SJCRH30 (cell line): ENCODE measurements at places on chromosomes 11 and 22. TPM values are rescaled to one million over a fixed set of nuclear protein-coding genes. Genes with fewer than 3 reads are reported as not detected.

- DNase-seq = no peak
Measured at GRCh38 chr11:116030697-116031331, 526.6 kb upstream of the CADM1 start.

GRCh38 chr11:32002311-32002710, 88.6 kb upstream of the RCN1 start:
- no peak for DNase-seq

- no peak for DNase-seq
Measured at GRCh38 chr11:91857179-91857578, 367.4 kb upstream of the FAT3 start.

- DNase-seq = no peak
Measured at GRCh38 chr22:35274154-35274871, 17.0 kb downstream of the HMGXB4 start.

GRCh38 chr11:36056160-36056751, 112.4 kb downstream of the LDLRAD3 start:
- peak; percentile 74 for DNase-seq

RIN1 gene
- 1.2 and 1.6 TPM in 2 replicates for total RNA-seq

- DNase-seq = peak; percentile 97
Measured at GRCh38 chr22:46007848-46008261, 30.9 kb upstream of the WNT7B start.

DNA sequence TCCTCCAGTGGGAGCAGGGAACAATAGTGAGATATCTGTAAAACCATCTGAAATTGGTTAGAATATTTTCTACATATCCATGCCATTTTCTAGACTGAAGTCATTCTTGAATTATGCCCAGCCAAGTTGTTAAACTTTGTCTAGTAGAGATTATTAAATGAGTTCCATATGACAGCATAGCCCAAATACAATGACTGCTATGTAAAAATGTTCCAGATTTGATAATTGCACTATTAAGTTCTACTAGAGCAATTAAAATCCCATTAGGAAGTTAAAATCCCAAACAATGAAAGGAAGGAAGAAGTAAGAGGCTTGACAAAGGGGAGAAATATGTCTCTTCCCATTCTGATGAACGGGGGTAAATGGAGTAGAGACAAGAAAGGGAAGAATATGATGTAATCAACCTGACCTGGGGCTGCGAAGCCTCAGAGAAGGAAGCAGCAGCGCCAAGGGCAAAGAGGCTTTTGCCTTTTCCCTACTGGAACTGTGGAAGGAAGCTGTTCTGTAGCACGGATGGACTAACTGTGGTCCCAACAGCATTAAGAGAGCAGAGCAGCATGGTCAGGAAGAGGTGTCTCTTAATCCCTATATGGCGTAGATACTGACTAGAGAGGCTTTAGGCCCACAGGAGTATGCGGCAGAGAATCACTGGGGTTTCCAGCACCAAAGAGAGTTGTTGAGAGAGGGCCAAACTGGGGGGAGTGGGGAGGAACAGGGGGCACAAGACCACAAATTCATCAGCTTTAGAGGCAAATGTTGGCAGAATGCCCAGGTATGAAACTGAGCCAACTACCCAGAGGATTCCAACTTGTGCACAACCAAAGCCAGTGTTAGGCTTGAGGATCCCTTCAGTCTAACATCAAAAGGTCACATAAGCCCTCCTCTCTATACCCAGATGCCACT, 26.7 kb downstream of the RRP8 start:
- DNase-seq = peak; percentile 76

DNA sequence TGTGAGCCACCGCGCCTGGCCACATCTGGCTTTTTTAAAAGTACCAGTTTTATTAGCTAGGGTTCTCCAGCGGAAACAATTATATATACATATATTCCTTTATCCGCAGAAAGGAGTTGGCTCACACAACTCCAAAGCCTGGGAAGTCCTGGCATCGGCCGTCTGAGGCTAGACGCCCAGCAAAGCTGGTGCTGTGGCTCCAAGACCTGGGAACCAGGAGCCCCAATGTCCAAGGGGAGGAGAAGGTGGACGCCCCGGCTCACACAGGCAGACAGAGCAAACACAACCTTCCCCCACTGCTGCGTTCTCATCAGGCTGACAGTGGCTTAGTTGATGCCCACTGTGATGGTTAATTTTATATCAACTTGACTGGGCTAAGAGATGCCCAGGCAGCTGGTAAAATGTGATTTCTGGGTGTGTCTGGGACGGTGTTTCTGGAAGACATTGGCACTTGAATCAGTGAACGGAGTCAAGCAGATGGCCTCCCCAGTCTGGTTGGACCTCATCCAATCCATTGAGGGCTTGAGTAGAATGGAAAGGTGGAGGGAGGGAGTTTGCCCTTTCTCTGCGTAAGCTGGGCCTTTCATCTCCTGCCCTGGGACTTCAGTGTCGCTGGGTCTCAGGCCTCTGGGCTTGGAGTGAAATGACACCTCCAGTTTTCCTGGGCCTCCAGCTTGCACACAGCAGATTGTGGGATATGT, 904.4 kb downstream of the BRD1 start:
- no peak for DNase-seq

- no peak for DNase-seq
Measured at GRCh38 chr11:78787696-78788095, 213.0 kb upstream of the NARS2 start.

- no peak for DNase-seq
Measured at GRCh38 chr11:2466069-2466801, 21.4 kb downstream of the KCNQ1 start.

GRCh38 chr11:118136801-118137200, 15.8 kb downstream of the SCN4B start:
- DNase-seq = no peak

DNA sequence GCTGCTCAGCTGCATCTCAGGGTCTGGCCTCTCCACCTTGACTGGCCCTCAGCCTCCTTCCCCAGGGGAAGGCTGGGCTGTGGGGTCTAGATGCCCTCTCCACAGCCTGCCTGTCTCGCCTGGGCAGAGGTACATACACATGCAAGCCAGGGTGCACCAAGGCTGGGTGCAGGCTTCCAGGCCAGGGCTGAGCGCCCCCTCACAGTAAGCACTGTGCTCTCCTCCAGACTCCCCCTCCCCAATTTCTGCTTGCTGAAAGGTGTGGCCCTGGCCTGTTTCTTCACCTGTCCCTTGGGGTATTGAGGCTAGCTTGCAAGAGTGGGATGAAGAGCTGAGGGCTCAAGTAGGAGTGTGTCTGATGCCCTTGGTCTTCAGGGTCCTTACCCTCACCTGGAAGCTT, 22.5 kb downstream of the RELT start:
- DNase-seq = no peak

DNA sequence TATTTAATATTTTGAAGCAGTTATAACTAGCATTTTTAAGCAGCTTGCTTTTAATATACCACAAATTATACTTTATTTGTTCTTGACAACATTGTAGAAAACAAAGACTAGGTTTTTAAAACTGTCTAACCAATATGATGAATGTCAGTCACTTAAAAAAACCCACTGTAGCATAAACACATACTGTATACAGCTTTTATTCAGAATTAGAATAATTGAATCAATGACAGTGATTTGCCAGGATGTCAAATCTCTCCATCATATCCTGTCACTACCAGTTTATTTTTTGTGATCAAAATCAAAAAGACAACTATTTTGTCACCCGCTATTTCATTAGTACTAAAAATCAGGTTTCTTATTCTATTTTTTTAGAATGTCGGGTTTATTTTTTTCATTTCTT, 26.5 kb downstream of the PAX6 start:
- no peak for DNase-seq

- peak; percentile 86 for DNase-seq
Measured at GRCh38 chr22:17639247-17639741, 737 bp downstream of the BCL2L13 start.

- DNase-seq = no peak
Measured at GRCh38 chr11:15993345-15993744, 363.0 kb downstream of the SOX6 start.

GGTLC2 gene
- not detected in 2 replicates for total RNA-seq

TESMIN gene
- not detected in 2 replicates for total RNA-seq

DNA sequence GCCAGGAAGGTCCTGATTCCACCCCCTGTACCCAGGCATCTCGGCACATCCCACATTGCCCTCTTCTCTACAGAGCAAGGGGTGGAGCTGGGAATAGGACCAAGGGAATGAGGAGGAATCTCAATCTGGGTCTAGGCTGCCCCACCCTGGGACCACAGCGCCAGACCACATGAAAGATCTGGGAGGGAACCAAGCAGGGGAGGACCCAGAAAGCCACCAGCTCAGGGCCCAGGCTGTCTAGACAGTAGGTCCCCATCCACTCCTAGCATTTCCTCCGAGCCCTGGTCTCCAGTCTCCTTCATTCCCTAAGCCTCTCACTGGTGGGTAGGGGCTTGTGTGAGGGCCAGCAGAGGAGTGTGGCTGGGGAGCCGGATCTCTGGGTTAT, 11.6 kb downstream of the PHLDB1 start:
- DNase-seq = peak; percentile 29

GVQW3 gene
- 5.9 and 8.5 TPM in 2 replicates for total RNA-seq

DNA sequence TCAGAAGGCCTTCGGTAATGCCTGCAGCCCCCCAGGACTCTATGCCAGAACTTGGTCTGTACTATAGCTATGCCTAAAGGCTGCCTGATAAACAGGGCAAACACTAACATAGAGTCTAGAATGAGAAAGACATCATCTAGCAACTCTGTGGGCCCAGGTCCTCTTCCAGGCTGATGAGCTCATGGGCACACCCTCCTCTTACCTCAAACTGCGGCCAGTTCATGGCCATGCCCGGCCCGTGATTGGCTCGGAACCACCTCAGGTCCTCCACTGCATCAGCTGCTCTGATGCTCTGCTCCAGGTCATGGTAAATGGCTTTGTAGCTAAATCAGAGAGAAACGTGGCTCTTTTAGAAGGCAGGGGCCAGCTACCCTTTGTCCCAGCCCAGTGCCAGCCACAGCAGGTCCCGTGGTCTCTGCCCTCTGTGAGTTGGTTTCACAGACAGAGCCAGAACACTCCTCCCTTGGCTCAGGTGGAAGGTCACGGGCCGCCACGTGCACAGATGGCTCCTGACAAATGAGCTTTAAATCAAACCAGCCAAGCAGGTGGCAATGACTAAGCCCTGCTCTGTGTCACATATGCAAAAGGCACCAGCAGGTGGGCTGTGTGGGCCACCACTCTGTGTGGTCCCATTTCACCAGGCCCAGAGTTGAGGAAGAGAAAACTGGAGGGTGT, 25.0 kb upstream of the ARFGAP3 start:
- DNase-seq = peak; percentile 64

- DNase-seq = peak; percentile 22
Measured at GRCh38 chr22:28480000-28480715, 199.5 kb downstream of the TTC28 start.

GRCh38 chr11:66852466-66853241, 4.2 kb upstream of the LRFN4 start:
- no peak for DNase-seq

DNA sequence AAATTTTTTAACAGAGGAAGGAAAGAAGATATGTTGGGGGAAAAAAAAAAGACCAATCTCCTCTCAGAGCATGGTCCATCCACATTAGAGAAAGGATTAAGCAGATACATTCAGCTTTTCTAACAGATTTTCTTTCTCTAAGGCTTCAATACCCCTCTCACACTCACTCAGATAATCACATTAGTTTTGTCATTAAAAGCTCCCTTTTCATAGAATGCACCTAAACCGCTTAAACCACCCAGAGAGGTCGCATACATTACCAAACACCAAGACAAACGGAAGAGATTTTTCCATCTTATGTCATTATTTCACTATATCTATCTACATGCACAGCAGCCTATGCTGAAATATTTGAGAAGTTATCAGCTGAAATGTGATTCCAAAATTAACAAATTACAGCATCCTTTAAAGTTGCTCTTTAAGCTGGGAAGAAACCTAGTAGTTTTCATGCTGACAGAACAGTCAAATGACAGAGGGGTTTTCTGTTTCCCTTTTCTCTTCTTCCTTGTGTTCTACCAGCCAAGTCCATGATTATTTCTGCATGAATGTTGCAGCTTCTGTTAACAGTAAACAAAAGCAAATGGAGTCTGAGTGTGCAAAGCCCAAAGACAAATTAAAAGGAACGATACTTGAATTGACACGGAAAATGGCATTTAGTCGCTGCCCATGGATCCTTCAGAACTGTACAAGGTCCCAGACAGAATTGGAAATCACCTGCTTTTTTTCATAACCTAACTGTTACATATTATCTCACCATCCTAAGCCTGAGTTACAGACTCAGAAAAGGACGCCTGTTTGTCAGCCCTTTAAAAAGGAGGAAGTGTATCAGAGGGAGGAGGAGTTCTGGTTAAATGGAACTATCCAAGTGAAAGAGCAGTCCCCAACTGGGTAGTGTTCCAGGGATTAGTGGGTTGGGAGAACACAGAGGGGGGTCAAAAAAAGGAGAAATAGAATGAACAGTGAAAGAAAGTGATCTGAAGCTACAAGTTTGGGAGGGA, 54.6 kb downstream of the PRCP start:
- no peak for DNase-seq

DNA sequence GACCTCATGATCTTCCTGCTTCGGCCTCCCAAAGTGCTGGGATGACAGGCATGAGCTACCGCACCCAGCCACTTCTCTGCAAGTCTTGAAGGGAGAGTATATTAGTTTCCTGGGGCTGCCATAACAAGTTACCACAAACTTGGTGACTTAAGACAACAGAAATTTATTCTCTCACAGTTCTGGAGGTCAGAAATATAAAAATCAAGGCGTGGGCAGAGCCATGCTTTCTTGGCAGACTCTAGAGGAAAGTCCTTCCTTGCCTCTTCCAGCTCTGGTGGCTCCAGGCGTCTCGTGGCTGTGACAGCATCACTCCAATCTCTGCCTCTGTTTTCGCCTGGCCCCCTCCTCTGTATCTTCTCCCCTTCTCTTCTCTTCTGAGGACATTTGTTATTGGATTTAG, 110.2 kb upstream of the NAV2 start:
- no peak for DNase-seq

PANX3 gene
- total RNA-seq = not detected in 2 replicates

SCN2B gene
- not detected in 2 replicates for total RNA-seq

MS4A12 gene
- total RNA-seq = not detected in 2 replicates

DNA sequence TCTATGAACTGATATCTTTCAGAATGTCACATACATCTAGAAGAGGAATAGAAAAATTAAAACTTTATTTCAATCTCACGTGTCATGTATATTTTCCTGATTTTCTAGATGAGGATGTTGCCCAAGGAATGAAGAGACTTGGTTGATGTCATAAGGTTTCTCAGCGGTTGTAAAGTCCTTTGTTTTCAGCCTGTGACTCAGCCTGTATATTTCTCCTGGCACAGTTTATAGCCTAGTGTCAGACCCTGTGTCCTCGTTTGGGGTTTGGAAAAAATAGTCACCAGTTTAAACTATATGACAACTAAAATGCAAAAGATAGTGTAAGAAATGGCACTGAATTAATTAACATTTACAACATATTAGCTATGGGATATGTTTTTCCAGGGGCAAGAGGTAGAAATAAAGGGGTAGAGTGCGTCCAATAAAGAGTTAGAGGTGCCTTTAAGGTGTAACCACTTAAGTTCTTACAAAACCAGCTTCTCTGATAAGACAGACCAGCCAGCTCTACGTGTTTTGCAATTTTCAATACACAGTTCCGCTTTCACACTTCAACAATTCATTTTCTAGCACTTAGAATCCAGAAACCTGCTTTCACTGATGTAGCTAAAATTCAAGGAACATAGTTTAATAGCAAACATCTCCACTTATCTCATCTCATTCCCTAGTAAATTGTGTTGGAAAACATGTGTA, 1432.6 kb upstream of the TENM4 start:
- DNase-seq = no peak

RASL10A gene
- total RNA-seq = 4.1 and 4.3 TPM in 2 replicates

OSBP2 gene
- not detected in 2 replicates for total RNA-seq
